ENCODE measurements at places on chromosomes 1 and 21. TPM values are rescaled to one million over a fixed set of nuclear protein-coding genes. Genes with fewer than 3 reads are reported as not detected.
A peak's percentile ranks its signal among the peaks of the same experiment; 100 is the strongest.

- H3K4me3 ChIP-seq: no peak overlapping the region
- no peaks in the 10 kb centered on the region for H3K27me3 ChIP-seq
- peak; percentile 44 for DNase-seq
- no peaks in the 10 kb centered on the region for H3K4me1 ChIP-seq
These were observed 5.7 kb downstream of the ZC3H12A start for GRCh38 chr1:37480125-37480466.

DNA sequence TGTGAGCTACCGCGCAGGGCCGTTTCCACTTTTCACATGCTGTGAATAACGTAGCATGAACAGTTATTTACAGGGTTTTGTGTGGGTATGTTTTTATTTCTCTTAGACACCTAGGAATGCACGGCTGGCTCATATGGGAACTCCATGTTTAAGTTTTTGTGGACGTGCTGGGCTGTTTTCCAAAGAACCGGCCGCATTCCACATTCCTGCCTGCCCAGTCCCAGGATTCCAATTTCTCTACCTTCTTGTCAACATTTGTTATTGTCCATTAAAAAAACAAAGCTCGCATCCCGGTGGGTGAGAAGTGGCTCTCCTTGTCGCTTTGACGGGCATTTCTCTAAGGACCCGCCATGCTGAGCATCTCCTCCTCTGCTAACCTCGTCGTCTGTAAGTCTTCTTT lies 47.1 kb upstream of the LRRC3 start:
- H3K27me3 ChIP-seq: no peaks in the 10 kb centered on the region
- no peak overlapping the region for H3K4me3 ChIP-seq
- no peak for DNase-seq
- H3K4me1 ChIP-seq: no peaks in the 10 kb centered on the region
- no peaks in the 10 kb centered on the region for H3K36me3 ChIP-seq

- H3K36me3 ChIP-seq: no peaks in the 10 kb centered on the region
- H3K4me1 ChIP-seq: peaks cover 6% of the 10 kb centered on the region
- no peak for DNase-seq
- no peaks in the 10 kb centered on the region for H3K27me3 ChIP-seq
- H3K4me3 ChIP-seq: no peak overlapping the region
These were observed 63.9 kb downstream of the LTN1 start for GRCh38 chr21:28928578-28929420.

The MIXL1 gene
- total RNA-seq: not detected

The LRRC71 gene
- not detected for total RNA-seq
